ENCODE measurements at places on chromosomes 3 and 15.
A peak's percentile ranks its signal among the peaks of the same experiment; 100 is the strongest.

DNA sequence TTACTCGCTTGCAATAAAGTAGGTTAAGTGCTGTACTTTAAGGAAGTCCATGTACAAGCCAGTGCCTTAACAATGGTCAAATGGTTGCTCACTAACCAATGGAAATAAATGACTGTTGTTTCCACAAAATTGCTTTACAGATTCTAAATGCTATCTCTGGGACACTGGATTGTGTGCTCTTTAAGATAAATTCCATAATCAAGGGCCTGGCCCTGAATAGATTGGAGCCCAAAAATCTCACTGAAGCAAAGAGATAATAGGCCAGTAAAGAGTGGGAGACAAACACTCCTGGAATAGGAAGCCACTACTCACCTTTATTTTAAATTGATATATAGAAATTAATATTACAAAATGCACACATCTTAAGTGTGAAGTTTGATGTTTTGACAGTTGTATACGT lies 62.4 kb upstream of the GOLGA6B start:
- no peak for DNase-seq

DNA sequence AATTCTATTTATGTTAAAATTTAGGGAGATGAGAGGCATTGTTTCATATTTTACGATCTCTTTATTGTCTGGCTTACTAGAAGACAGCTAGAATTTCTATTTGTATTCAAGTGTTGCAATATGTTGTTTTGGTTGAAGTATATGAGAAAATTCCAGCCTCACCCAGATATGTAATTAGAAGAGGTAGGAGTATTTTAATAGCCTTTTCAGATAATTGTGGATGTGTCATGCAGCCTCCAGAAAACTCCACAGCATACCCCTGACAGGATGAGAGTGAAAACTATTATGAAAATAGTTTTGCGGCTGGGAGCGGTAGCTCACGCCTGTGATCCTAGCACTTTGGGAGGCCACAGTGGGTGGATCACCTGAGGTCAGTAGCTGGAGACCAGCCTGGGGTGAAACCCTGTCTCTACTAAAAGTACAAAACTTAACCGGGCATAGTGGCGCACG lies 21.5 kb upstream of the USP3 start:
- DNase-seq = no peak

- no peak for DNase-seq
Measured at GRCh38 chr3:36429986-36430485, 49.7 kb downstream of the STAC start.

GRCh38 chr3:123584284-123584987 lies 417 bp downstream of the HACD2 start:
- no peak for DNase-seq

DNA sequence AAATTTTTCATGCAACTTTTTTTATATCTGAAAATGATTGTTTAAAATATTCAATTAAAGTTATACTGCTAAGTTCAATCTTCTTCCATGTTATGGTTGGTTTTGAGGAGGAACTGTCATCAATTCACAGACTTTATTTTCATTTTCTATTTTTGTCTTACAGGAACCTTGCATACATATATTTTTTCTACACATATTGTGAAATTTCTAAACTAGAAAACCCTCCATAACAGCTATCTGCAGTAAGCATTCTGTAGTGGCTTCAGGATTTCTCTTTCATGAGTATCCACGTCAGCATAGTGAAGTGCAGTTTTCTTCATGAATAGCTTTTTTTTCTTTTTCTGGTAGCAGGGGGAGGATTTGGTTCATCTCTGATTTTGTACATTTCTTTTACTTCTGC lies 48.2 kb downstream of the ATR start:
- no peak for DNase-seq

DNA sequence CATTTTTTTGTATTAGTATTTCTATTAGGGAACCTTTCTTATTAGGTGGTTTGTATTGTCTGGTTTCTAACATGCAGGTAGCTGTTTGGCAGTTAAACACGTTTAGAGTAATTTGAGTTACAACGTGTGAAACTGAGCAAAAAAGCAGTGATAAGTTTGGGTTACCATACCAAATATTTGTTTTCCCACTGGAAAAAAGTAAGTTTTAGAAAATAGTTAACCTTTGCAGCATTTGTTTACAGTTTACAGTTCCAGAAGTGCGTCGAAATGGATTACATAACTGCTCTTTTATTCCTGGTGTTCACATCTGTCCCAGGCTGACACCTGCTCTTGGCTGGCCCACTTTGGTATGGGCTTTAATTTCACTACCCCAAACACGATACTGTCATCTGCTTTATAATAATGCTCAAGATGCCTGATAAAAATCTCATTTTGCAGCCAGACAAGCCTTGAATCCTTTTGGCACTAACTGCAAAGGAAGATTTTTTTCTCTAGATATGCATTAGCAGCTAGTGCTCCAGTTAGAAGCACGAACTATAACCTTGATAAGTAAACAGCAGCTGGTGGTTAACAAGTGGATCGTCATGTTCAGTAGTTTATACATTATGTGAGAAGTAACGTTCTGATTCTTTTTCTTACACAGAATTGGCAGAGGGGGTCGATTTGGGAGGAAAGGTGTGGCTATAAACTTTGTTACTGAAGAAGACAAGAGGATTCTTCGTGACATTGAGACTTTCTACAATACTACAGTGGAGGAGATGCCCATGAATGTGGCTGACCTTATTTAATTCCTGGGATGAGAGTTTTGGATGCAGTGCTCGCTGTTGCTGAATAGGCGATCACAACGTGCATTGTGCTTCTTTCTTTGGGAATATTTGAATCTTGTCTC lies 5.3 kb downstream of the EIF4A2 start:
- DNase-seq = no peak

DNA sequence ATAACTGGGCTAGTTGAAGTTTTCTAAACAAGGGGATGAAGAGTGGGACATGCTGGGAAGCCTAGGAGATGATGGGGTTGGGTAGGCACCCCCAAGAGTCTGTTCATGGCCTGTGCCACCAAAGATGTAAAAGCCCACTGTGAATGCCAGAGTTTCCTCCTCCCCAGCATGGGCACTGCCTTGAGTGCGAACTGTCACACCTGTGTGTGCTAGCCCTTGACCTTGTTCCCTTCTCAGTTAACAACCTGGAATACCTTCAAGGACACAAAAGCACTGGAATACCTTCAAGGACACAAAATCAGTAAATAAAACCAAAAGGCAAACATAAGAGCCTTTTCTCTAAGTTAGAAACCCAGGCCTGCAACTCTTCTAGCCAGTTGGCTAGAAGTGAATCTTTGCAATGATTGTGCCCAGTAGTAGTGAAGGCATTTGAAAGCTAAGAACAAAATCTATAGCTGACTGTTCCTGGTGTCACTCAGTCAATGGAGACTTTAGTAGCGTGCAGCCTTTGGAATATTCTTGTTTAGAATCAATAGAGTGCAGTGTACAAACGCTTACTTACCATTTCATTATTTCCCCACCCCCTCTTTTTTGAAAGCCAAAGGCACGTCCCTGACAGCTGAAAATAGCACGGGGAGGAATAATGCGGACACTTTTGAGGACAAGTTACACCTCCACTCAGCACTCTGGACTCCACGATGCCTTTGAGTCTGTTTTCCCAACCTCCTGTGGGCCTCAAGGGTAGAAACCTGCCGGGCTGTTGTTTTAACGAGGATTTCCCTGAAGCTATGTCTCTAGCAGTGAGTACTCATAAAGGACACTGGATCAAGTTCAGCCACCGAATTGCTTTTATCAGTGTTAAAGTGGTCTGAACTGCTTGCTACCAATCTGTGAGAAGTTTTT lies 24.2 kb downstream of the PSMD6 start:
- no peak for DNase-seq

DNA sequence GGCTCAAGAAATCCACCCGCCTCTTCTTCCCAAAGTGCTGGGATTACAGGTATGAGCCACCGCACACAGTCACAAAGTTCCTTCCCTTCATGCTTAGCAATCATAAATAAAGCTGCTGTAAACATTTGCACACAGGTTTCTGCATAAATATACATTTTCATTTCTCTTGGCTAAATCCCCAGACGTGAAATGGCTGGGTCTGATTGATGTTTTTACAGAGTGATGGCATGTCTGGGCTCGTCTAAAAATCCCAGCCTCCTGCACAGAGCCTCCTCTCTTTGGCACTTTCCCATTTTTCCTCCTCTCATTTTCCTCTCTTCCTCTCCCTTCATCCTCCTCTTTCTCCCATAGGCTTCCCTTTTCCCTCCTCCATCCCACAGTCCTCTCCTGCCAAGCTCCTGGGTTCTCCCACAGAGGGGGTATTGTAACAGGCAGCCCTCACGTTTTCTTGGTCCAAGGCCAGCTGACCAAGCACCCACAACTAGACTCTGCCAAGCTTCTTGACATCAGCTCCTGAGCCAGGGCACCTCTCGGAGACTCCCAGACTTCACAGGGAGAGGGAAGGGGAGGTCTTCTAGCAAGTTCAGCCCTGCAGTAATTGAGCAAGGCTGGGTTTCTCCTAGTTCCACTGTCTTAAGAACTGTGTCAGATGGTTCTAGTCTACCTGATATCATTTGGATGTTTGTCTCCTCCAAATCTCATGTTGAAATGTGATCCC lies 10.5 kb upstream of the PLA2G4E start:
- no peak for DNase-seq

- DNase-seq = no peak
Measured at GRCh38 chr15:74295800-74296199, 59.7 kb downstream of the CCDC33 start.

DNA sequence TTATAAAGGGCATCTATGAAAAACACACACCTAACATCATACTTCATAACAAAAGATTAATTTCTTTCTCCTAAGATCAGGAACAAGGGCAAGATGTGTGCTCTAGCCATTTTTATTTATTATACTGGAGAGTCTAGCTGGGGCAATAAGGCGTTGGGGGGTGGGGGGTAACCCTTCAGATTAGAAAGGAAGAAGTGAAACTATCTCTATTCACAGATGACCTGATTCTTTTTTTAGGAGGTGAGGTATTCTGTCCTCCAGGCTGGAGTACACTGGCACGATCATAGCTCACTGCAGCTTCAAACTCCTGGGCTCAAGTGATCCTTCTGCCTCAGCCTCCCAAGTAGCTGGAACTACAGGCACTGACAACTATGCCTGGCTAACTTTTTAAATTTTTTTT lies 89.5 kb upstream of the MANF start:
- DNase-seq = no peak

DNA sequence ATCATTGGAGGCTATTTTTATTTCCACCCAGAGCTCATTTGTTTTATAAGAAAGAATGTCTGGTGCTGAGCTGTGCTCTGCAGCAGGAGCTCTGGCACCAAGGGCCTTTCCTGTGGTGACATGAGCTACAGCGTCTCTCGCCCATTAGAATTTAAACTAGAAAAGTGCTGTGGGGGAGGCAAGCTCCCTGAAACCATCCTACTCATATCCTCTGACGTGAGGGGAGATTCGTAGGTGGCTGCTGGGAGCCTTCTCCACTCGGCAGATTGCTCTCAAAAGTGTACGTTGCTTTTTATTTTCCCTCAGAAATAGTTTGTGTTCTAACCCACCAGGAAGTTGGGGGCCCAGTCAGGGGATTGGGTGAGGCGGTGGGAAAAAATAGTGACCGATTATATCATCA lies 76.3 kb upstream of the ARHGEF3 start:
- DNase-seq = peak; percentile 19

GRCh38 chr15:25810154-25810553 lies 53.0 kb downstream of the ATP10A start:
- DNase-seq = no peak

- DNase-seq = no peak
Measured at GRCh38 chr3:37026851-37027250, 33.5 kb downstream of the MLH1 start.

Measured in activated gamma-delta T cell treated with Interleukin-2 at 50 U/mL for 16 hours (primary cell).